ENCODE measurements at places on chromosomes 7 and 10.

DNA sequence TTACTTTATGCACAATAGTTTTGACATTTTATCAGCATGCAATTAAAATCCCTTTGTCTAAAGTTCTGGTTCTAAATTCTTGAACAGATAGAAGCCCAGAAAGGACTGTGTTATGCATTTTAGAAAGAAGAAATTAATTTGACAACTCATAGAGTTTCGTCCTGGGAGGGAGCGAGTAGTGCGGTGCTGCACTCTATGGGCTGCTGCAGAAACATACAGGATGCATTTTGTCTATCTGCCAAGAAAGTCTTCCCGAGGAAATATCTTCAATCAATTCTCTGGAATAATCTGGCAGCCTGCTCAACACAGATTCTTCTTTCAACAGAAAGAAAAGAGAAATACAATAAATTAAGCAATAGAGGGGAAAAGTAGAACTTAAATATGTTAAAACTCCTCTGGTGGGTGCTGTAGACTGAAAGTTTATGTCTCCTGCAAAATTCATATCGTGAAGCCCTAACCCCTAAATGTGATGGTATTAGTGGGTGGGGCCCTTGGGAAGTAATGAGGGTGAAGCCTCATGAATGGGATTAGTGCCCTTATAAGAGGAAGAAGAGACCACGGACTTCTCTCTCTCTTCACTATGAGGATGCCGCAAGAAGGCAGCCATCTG lies 39.0 kb upstream of the IFRD1 start:
- no peak for DNase-seq

DNA sequence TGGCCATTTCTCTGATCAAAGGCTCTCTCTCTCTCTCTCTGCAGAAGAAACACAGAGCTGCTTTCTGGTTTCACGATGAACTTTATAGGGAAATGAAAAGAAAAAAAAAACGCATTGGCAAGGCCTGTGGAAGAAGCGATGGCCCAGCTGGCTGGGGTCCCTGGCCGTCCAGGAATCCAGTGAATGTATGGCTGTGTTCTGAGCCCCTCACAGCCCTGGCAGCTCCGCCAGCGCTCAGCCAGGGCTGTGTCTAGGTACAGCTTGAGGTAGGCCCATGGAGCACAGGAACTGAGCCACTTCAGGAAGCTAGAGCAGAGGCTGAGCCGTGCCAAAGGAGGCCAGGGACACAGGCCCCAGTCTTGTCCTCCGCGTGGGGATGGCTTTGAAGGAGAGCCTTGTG lies 13.1 kb upstream of the UCMA start:
- no peak for DNase-seq

DNA sequence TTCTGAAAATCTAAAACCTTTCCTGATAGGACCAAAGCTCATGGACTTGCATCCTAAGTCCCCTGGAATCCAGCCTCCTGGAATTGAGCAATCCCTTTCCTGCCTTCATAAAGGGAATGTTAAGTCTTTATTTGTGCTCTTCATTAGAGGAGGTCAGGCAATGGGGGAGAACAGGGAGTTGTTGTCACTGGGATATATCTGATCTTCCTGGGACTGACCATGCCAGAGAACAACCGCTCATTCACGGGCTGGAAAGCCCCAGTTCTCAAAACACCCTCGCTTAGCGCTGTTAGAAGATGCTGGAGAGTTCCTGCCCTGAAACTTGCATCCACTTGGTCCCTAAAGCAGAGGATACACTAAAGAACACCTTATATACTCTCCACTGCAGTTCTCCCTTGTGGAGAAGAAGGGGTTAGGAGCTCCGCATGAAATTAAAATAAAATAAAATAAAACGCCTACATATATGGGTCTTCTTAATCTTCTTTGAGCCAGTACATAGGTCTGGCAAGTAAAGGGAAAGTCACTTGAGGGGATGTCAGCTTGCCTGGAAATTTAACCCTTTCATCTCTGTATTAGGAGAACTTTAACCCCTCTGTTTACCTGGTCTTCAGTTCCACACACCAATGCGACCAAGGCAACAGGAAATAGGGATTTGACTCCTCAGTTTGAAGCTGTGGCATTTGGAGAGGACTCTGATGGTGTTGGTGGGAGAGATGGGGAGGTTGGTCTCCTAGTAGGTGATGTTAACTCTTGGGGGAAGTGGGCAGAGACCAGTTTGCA lies 1.2 kb downstream of the SORCS1 start:
- no peak for DNase-seq

GRCh38 chr7:42575171-42575570 lies 336.7 kb downstream of the C7orf25 start:
- DNase-seq: no peak

- DNase-seq: no peak
Observed at GRCh38 chr7:122643250-122643649, 55.7 kb downstream of the RNF133 start.

DNA sequence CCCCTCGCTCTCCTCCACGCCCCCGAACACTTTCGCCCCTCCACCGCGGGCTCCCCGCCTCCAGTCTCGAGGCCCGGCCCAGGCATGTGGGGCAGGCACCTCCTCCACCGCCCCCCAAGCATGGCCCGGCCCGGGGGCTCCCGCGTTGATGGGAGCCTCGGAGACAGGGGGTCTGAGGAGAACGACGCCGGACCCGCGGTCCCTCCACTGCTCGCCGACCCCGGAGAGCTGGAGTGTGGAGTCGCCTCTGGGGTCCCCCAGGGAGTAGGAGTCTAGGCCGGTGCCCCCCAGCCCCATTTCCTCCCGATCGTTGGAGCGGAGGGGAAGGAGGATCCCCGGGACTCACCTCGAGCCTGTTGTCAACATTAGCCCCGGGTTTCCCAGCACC lies 206 bp downstream of the UPF2 start:
- no peak for DNase-seq

DNA sequence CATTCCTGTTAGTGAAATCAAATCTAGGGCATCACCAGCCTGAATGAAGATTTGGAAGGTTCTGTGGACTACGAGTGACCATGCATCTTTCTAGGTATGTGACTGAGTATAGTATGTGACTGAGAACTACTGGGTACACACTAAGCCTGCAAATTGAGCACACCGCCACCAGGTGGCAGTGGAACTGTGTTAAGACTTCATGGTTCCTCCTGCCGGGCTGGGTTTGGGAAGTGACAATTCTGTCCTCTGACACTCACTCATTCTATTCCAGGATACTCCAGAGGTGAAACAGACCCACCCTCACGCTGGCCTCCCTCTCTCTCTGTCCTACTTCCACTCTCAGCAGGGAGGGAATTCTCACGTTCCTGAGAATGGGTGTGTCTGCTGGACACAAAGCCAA lies 84.0 kb upstream of the TMEM248 start:
- no peak for DNase-seq

DNA sequence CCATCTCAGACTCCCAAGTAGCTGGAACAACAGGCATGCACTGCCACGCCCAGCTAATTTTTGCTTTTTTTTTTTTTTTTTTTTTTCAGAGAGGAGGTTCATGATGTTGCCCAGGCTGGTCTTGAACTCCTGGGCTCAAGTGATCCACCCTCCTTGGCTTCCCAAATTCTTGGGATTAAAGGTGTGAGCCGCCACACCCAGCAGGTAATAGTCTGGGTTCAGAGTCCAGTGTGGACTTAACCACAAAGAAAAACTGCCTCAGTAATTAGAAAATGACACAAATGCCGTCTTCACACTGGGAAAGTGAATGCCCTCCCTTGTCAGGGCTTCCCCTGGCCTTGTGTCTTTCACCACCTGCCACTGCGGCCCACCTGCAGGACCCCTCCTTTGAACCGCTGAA lies 101.1 kb downstream of the RAB11FIP2 start:
- no peak for DNase-seq

GRCh38 chr10:123229927-123230630 lies 75.9 kb downstream of the BUB3 start:
- DNase-seq: no peak

- no peak for DNase-seq
Observed at GRCh38 chr7:45198986-45199385, 41.4 kb downstream of the RAMP3 start.

DNA sequence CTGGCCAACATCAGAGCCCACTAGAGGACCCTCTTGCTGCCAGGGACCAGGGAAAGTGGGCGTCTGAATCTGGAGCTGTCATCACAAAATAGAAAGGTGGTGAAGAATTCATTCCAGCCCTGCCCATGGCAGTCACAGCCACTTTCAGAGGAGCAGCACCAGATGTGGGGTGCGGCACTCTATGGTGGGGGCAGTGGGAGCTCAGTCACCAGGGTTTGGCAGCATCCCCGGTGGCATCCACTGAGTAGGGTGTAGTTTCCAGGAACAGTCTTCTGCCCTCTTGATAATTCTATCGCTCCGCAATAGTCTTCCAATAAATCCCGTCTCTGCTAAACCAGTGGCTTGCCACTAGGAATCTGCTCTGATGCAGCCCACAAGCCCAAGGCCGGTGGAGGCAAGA lies 108.5 kb upstream of the TCF7L2 start:
- no peak for DNase-seq

- no peak for DNase-seq
Observed at GRCh38 chr7:55144333-55145317, 125.8 kb downstream of the EGFR start.

- DNase-seq: no peak
Observed at GRCh38 chr10:78438907-78439809, 405.5 kb downstream of the RPS24 start.

GRCh38 chr7:50599385-50599784 lies 34.2 kb upstream of the DDC start:
- DNase-seq: no peak

- DNase-seq: no peak
Observed at GRCh38 chr10:71608819-71609768, 110.5 kb downstream of the C10orf105 start.

GRCh38 chr10:131788386-131788785 lies 112.4 kb upstream of the PPP2R2D start:
- no peak for DNase-seq

DNA sequence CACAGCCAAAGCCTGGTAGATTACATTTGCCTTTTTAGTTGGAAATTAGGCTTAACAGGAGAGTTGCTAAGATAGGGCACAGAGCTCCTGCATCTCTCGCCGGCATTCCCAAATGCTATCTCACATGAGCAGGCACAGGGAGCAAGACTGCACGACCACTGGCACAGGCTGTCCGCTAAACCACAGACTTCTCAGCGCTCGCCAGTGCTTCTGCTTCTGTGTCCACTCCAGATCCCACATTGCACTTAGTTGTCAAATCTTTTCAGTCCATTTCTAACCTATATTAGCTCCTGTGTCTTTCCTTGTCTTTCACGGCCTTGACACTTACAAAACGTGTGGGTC lies 138.9 kb downstream of the EGFR start:
- DNase-seq: no peak

GRCh38 chr10:7311218-7311849 lies 99.5 kb downstream of the SFMBT2 start:
- DNase-seq: no peak

DNA sequence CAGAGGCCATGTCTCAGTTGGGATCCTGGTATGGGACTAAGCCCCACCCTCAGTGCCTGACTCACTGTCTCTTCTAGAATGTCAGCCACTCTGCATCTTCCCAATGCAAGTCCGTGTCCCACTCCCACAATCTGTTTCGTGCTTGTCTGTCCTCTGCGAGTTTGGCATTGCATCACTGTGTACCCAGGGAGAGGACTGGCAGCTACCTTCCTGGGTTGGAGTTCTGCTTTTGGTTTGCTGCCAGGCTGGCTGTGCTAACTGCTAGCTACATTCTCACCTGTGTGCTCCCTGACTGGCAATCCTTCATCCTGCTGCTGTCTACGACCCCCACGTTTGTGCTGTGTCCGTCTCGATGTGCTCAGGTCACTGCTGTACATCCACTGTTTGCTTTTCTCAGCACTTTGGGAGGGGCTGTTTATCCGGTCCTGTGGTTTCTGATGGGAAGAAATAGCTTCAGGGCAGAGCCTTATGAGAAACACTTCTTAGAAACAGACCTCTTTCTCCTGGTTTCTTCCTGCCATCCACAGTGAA lies 56.0 kb upstream of the GLI3 start:
- DNase-seq: no peak

DNA sequence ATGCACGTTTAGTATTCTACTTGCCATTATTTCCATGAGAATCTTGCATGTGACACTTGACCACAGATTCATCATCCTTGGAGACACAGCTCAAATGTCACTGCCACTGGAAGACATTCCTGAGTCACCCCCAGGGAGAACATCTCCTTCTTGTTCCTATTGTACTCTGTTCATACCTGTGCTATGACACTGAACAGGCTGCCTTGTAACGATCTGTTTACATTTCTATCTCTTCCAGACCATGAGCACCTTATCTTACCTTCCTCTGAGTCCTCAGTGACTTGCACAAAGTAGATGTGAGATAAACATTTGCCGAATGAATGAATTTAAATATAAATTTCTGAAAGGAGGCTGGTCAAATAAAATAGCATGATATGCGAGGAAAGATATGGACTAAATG lies 331.9 kb upstream of the LRRN3 start:
- no peak for DNase-seq

DNA sequence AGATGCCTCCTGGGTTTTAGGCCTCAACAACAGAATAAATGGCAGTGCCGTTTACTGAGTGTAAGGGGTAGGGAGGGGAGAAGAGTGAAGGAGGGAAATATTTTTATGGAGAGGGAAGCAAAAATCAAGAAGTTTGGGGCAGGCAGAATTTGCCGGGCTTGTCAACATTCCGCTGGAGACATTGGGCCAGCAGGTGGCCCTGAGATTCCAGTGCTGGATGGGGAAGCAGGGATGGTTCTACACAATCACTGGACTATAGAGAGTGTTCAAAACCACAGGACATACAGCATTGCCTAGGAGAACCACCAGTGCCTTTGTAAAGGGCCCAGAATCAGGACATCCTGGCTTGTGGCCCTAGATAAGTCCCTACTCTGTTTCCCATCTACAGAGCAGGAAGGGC lies 598.6 kb upstream of the MGMT start:
- no peak for DNase-seq
